Fibroblast of skin of left quadriceps (primary cell): ENCODE measurements at places on chromosomes 3 and 15.

DNA sequence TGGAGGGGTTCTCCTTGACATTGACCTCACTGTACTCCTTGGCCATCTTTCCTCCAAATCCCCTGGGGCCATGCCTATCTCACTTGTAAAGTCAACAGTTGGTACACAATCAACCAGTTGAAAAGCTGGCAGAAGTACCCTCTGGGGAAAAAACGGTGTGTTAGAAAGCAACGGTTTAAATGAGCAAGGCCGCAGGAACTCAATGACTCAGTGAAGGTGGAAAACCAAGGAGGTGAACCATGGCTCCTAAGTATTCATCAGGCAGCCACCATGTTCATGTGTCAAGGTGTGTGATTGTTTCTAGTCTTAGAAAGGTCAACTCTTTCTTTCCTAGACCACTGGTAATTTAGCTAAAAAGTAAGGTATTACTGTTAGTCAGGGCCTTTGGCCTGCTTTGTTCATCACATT, 130.9 kb upstream of the SATB1 start:
- no peak for DNase-seq

GRCh38 chr3:37853691-37854413, 7.8 kb upstream of the CTDSPL start:
- no peak for DNase-seq

DNA sequence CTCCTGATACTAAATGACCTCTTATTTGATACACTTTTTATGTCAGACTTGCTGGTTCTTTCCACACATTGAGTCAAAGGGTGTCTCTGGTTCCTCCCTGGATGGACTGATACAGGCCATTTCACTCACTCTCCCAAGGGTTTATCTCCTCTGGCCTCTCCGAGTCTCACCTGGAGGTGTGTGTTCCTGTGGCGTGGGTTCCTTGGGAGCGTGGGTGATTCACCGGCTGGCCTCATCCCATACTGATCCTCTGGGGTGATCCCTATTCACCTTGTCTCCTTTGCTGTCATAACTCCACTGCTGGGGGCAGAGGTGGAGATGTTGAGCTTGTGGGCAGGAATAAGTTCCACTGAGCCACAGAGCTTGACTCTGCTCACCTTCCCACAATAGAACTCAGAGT, 61.1 kb downstream of the ST6GAL1 start:
- DNase-seq, result no peak

DNA sequence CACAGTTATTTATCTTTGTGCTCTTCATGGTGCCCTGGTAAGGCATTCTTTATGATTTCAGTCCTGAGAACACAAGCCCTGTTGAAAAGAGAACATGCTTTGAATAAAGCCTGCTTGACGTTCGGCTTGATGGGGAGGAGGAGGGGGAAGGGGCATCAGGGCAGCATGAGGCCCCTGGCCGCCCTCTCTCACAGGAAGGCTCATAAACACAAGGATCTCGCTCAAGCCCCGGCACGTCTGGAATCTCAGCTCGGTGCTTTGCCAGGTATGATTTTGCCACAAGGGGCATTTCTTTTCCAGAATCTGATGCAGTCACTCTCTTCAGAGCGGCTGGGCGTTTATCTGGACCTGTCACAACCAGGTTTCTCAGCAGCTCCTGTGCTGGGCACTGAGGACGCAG, 129.4 kb downstream of the DNAJB8 start:
- DNase-seq, result no peak
